ENCODE measurements at places on chromosomes 6 and 20.

DNA sequence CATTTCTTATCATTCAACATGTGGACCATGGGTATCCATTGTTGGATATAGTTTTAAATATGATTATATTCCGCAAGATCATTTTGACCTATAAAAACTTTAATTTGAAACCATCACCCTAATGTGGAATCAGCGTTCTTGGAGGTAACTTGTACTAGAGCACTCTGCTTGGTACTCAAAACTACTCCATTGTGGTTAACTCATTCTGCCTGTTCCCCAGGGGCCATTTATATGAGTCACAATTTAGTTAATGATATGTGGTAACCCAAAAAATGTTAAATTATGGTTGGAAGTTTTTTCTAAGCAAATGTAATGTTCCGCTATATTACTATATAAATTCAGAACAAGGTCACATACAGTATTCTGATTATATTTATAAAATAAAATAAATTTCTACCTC, 109.3 kb downstream of the TRDN start:
- no peak for DNase-seq

DNA sequence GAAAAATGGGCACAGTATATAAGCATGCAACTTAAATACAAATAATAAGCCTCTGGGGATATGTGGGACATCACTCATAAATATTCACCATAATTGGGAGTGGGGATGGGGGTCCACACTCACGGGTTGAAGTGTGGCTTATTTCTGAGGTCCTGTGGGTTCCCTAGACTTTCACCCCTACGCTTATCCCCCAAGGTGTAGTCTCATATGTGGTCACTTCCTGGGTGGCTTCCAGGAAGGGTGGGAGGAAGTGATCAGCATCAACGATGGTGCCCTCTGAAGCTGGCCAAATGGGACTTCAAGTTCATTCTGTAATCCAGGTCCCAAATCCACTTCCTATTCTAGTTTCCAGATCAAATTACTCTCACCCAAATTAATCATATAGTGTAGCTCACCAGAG, 59.5 kb downstream of the GNAS start:
- no peak for DNase-seq

DNA sequence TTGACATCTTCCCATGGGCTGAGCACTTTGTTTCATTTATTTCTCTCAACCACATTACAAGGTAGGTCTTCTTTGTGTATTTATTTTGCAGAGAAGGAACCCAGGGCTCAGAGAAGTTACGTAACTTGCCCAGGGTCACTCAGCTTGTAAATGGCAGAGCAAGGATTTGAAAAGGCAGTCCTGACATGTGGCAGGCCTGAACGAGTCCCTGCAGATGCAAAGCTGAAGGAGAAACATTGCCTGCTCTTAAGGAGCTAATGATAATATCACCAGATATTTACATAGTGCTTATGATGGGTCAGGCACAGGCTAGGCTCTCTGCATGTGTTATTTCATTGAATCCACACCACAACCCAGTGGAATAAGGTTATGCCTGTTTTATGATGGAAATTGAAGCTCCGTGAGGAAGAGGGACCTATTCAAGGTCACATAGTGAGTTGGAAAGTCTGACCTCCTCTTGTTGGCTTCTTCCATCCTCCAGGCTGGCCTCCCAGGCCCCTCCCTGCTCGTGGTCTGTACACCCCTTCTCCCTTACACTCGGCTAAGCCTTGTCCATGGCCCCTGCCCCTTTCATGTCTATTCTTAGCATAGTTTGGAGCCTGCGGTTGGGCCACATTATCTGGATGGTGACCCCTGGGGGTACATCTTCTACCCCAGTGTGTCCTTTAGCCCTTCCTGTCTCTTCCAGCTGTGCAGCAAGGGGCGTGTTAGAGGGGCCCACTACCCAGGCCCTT, 12.5 kb downstream of the MYH7B start:
- no peak for DNase-seq

DNA sequence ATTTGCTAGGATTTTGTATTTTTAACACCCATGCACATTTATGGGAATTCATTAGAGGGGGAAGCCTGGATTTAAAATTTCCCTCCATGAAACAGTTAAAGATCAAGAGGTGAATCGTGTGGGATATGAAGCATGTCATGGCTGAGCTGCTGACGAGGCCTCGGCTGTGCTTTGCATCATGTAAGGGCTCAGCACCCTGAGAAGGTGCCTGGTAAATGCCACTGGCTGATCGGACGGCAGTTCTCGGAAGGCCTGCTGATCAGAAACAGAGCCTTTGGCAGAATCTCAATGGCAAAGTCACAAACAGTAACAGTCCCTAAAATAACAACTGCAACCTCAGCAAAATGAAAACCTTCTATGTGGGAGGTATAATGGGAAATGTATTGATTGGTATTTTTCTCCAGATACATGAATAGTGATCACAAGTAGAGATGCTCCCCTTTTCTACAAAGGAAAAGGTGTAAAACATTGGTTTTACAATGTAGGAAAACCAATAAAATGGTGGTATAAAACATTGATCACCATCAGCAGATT, 53.0 kb upstream of the FUCA2 start:
- no peak for DNase-seq

- DNase-seq, result no peak
Observed at GRCh38 chr20:39825950-39826349, 863.1 kb downstream of the MAFB start.

DNA sequence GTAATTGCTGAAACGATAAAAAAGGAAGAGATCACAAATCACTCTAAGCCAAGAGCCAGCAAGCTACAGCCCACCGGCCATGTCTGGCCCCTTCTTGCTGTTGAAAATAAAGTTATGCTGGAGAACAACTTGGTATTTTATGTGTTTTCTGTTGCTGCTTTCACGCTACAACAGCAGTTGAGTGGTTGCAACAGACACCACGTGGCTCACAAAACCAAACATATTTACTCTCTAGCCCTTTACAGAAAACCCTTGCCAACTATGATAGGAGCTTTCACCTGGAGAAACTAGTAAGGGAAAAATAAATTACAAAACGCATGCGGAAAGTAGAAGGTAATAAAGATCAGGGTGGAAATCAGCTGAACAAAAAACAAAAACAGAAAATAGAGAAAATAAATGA, 41.1 kb upstream of the SLCO4A1 start:
- DNase-seq, result no peak

DNA sequence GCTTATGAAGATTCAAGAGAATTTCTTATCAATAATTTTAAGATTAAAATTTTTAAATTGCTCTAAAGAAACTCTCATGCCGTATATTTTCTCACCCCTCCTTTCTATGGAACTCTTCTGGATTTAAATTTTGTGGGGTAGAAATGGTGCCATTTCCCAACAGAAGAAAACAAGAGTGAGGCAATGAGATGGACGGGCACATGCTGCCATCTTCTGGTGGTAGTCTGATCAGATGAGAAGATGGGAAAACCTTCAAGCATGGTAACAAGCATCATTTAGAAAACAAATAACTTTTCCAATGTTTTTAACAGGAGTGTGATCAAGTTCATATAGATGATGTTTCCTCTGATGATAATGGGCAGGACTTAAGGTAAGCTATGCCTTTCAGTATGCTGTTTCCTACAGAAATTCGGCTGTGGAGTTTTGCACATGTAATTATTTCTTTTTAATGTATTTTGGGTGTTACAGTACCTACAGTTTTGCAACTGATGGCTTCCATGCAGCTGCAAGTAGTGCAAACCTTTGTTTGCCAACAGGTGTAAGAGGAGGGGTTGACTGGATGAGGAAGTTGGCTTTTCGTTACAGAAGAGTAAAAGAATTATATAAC, 271.4 kb downstream of the EYA4 start:
- no peak for DNase-seq

- DNase-seq, result no peak
Observed at GRCh38 chr6:6908121-6908520, 199.6 kb upstream of the RREB1 start.

DNA sequence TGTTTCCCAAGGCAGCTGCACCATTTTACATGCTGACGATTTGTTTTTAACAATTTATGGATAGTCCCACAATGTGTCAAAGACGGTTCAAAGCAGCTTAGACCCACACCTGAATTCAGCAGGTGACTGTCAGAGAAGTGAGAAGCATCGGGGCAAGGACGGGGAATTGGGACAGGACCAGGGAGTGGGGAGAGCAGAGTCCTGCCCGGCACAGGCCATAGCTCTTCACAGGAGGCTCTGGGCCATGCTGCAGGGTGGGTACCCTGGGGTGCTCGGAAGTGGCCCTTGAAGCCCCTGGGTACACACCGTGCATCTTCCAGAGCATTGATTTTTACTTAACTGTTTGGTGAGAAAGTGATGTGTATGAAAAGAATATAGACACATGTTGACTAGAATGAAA, 33.2 kb upstream of the PHACTR3 start:
- no peak for DNase-seq

- DNase-seq, result no peak
Observed at GRCh38 chr6:1479095-1479494, 89.7 kb downstream of the FOXF2 start.

DNA sequence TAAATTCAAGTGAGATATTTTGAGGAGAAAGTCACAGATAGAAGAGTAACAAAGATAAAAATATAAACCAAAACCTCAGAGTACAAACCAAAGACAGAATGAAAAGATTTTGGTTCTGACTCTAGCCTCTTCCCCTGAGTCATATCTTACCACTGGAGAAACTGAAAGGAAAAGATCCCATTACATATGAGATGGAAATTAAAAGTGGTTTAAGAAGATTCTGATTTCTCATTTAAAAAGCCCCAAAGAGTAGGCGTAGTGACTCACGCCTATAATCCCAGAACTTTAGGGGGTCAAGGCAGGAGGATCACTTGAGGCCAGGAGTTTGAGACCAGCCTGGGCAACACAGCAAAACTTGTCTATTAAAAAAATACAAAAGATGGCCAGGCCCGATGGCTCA, 30.6 kb downstream of the SPINT4 start:
- DNase-seq, result no peak

- DNase-seq, result no peak
Observed at GRCh38 chr6:91273729-91274128, 686.9 kb upstream of the MAP3K7 start.

Measured in activated naive CD4-positive, alpha-beta T cell (primary cell).